HS-5 (cell line): ENCODE measurements at places on chromosomes 5 and 9.

- no peak for DNase-seq
Measured at GRCh38 chr5:111231119-111231518, 6.9 kb downstream of the CAMK4 start.

- no peak for DNase-seq
Measured at GRCh38 chr5:112036206-112036605, 279.2 kb upstream of the NREP start.

- DNase-seq, result no peak
Measured at GRCh38 chr5:159619826-159620225, 289.5 kb upstream of the IL12B start.

DNA sequence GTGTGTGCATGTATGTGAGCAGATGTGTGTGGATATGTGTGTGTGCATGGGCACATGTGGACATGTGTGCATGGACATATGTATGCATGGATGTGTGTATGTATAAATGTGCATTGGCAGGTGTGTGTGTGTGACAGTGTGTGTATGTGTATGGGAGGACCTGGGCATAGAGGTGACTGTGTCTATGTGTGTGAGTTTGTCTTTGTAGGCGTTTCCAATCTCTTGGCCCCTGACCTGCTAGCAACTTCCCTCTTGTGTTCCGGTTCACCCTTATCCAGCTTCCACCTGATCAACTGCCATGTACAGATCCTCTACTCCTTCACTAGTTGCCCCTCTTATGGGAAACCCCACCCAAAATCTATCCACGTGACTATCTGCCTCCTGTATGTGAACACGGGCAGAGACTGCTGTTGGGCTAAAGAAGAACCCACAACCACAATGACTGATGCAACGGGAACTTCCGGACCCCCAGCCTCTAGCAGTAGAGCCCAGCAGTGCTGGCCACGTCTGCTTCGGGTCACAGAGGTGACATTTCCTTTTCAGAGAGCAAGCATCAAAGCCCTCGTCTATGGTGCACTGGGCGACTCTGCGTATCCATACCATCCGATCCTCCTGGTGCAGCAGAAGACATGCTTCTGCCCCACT is 24.9 kb upstream of the GADD45G start:
- DNase-seq, result no peak

- DNase-seq, result no peak
Measured at GRCh38 chr5:65923339-65923738, 3.0 kb upstream of the ERBIN start.

DNA sequence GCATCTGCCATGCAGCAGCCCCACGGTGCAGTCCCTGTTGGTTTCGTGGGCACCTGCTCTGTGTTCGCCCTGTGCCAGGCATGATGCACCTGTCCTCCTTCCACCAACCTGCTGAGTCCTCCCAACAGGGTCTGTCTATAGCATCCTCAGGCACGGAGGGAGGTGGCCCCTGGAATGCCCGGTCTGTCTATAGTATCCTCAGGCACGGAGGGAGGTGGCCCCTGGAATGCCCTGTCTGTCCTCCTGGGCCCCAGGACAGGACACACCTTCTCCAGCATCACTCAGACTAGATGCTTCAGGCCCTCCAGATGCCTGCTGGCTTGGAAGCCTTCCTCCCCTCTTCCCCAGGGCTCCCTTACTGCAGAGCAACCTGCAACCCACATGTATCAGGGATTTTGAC is 9.9 kb upstream of the PHYHD1 start:
- no peak for DNase-seq

DNA sequence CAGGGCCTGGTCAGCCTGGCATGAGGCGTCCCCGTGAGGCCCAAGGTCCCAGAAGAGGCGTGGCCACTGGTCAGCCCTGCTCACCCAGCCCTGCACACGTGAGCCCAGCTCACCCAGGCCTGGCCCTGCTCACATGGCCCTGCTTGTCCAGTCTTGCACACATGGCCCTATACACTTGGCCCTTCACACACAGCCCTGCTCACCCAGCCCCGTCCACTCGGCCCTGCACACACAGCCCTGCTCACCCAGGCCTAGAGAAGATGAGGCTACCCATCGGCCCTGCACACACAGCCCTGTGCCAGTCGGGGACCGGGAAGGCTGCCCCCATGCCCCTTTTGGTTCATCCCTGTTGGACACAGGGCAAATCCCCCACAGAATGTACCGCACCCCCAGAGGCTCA is 28.4 kb downstream of the ZDHHC11B start:
- no peak for DNase-seq

GRCh38 chr9:114633438-114634089 is 22.5 kb downstream of the TMEM268 start:
- DNase-seq, result no peak

DNA sequence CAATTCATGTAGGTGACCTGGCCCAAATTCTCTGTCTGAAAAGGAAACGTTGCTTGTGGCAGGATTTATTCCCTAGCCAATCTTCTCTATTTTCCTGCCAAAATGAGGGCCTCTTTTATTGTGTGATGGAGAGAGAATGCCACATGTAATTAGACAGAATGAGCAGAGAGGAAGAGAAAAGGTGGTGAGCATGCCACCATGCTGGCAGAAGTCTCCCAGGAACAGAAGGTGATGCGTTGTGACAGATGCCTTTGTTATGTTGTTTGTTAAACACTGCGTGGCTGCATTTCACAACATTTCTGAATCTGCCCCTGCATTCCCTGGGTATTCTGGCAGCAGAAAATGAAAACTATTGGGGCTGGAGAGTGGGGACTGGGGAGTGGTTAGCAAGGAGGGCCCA is 577.6 kb downstream of the TLR4 start:
- no peak for DNase-seq

DNA sequence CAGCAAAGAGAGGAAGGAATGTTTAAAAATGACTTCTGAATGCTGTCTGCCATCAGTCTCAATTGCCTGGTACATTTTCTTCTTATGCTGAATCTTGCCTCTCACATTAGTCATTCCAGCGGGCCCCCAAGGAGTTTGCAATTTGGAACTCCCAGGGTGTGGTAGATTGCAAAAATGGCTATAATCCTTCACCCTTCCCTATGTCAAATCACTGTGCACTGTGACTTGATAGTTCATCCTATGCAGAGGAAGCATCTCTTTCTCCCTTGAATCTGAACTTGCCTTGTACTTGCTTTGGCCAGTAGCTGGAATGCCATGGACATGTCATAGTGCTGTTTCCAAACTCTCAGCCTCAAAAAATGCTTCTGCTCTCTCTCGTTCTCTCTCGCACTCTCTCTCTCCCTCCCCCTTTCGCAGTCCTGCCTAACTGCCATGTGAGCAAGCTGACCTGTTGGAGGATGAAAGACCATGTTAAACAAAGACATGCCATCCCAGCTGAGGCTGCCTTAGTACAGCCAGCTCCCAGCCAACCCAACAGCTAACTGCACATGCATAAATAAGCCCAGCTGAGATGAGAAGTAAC is 284.0 kb upstream of the TLE4 start:
- DNase-seq, result no peak

DNA sequence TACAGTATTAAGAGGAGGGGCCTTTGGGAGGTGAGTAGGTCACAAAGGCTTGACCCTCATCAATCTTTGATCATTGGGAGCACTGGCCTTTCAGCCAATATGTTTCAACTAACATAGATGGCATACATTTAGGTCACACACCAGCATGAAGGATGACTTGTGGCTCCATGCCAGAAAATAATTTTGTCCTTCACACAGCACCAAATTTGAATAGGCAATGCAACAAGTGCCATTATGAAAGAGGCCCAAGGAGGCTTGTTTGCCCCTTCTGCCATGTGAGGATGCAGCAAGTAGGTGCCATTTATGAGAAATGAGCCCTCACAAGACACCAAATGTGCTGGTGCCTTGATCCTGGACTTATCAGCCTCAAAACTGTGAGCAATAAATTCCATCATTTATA is 81.1 kb downstream of the JAKMIP2 start:
- DNase-seq, result no peak

DNA sequence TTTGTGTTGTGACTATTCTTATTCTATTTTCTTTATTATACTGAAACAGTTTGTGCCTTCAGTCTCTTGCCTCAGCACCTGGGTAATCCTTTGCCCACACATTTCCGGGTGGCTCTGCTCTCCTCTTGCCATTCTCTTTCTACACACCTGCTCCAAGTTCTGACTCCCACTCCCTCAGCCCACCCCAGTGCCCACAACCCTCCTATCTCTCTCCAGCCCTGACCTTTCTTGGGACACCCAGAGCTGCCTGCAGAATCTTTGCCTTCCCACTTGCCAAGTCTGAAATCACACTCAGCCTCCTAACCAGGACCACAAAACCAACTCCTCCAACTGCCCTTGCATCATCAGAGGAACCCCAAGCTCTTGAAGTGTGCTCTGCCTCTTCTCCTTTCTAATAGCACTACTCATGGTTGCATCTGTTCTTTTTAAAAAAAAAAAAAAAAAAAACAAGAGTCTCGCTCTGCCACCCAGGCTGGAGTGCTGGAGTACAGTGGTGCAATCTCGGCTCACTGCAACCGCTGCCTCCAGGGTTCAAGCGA is 4.1 kb downstream of the SWI5 start:
- no peak for DNase-seq

- no peak for DNase-seq
Measured at GRCh38 chr9:96031916-96032534, 156.5 kb downstream of the ERCC6L2 start.

GRCh38 chr5:77282337-77283027 is 72.0 kb downstream of the PDE8B start:
- DNase-seq, result no peak

DNA sequence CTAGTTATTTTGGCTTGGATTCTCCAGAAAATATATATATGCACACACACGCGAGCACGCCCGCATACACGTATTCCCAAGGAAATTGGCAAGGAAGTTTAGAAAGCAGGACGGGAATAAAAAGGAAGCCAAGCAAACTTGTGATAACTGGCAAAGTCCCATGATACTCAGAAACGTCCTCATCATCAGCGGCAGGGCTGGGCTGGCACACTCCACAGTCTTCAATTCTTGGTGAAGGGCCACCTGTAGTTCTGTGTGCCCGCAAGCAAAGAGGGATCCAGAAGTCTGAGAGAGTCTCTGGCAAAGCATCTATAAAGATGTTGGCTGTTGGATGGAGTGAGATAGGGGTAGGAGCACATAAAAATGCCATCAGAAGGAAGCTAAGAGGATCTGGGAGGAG is 289.3 kb upstream of the CTNND2 start:
- DNase-seq, result no peak

- DNase-seq, result no peak
Measured at GRCh38 chr9:2424619-2425033, 197.0 kb upstream of the VLDLR start.

DNA sequence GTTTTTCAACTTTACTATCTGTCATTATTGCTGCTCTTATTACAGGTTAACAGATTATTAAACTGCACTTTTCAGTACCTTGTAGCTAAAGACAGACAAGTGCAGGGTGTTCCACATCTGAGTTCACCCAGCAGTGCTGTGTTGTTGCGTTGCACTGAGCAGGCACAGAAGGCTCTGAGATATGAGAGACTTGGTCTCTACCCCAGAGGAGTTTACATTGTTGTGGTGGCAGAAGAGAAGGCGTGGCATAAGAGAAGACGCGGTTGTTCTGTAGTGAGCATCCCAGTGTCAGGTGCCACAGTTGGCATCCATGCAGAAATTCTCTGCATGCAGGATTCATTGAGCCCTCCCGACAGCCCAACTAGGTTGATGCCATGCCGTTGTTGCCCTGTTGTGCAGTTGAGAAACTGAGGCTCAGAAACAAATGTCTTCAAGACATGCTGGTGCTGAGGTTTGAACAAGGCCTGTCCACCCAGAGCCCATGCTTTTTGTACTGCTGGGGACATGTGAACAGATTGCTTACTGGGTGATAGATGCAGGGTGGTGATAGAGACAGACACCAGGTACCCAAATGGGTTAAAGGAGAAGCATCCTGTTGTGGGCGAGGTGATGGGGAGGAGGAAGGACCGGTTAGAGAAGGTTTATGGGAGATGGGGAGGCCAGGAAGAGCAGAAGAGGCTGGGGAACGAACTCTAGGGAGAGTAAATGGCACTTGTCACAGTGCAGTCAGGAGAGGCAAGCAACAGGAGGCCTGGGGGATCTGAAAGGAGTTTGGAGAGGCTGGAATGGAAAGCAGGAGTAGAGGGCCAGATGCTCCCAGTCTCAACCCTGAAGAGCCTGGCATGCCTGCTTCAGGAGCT is 8.2 kb downstream of the ABL1 start:
- no peak for DNase-seq

DNA sequence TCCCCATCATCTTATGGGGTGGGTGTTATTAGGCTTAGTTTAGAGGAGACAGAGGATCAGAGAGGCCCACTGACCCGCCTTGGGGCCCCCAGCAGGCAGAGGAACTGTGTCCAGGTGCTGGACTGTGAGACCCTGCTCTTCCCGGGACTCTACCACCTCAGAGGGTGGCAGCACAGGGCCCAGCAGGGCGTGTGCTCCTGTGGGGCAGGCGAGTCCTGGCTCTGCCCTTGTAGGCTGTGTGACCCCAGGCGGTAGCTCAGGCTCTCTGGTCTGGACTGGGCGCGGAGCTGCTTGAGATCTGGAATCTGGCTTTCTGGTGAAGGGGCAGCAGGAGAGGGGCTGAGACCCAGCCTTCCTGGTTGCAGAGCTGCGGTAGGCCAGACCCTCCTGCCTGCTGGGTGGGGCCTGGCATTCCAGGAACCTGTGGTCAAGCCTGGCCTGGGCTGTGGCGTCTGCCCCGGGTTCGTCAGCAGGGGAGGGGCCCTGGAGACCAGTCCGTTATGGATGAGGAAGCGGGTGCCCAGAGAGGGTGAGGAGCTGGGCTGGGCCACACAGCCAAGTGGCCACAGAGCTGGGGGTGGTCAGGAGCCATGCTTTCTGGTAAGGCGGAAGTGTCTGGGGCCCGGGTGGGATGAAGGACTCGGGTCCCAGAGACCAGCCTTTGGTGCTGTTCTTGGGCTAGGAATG is 46.5 kb downstream of the RXRA start:
- DNase-seq, result no peak
